ENCODE measurements at places on chromosomes 4 and X.

DNA sequence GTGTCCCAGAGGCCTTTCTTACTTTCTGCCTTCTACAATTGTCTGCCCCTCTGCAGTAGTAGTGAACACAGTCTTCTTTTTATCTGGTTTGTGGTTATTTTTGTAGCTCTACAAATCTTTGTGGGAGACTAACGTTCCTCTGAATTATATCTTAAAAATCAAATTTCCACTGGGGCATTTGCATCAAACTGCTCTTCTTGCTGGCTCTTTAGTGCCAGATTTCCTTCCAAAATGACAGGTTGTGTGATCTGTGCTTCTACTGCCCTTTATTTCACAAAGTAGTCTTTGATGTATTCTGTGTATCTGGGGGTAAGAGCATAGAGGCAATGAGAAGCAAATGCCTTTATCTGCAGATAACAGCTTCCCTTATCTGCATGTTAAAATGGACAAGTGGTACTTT is 34.5 kb downstream of the TSPAN7 start:
- no peak for DNase-seq

- DNase-seq: no peak
Measured at GRCh38 chr4:171718069-171718468, 95.1 kb upstream of the GALNTL6 start.

- DNase-seq: no peak
Measured at GRCh38 chr4:38007645-38008044, 47.4 kb downstream of the PTTG2 start.

DNA sequence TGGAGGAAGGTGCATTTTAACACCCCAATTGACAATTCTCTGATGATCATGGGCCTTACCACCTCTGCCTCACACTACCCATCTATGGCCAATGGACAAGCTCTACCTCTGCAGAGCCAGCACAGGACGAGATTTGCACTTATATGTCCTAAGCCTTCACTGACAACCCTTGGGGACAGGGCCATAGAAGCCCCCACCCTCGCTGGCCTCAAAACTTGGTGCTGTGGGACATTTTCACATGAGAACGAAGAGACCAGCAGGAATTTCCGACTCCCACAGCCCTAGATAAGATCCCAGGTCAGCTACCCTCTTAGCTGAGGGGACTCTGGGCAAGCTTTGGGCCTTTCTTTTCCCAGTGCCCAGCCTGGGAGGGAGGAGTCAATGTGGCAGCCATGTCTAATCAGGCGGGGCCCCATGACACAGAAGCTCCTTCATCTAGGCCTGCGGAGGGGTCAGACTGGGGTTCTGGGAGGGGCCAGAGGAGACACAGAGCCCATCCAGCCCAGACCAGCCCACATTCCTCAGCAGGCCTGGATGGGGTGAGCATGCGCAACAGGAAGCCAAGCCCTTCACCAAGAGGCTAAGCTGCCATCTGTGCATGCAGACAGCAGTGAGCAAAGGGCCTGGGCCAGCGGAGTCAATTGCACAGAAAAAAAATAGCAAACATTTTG is 12.1 kb downstream of the PJA1 start:
- no peak for DNase-seq

GRCh38 chr4:124686279-124686678 is 26.3 kb downstream of the ANKRD50 start:
- DNase-seq: no peak

GRCh38 chr4:185682236-185682635 is 129.8 kb downstream of the SORBS2 start:
- DNase-seq: no peak

DNA sequence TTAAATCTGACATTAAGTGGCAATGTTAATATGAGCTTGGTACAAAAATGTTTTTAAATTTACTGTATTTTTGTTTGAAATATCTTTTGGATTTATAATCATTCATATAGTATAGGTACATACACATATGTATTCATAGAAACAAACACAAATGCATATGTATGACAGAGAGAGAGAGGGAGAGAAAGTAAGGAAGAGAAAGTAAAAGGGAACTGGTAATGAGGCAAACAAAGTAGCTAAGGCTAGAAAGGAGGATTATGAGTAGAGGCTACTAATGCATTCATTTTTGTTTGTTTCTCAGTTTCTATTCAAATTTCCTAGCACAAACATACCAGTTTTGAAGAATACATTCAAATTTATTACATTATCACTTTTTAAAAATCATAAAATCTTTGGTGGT is 132.4 kb downstream of the GLRA3 start:
- no peak for DNase-seq

DNA sequence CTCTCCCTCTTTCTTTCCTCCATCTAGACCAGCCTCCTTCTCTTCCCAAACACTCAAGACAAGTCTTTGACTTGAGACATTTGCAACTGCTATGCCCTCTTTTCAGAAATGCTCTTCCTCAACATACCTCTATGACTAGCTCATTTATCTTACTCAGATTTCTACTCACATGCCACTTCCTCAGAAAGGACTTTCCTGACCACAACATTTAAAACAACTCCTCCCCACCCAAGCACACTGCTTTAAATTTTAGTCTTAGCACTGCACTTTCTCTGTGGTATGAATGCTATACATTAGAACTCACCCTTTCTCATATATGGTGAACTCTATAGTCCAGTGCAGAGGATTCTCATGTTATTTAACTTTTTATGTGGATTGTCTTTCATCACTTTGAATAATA is 28.4 kb upstream of the SULT1E1 start:
- no peak for DNase-seq

- DNase-seq: no peak
Measured at GRCh38 chr4:7687006-7687405, 252.3 kb upstream of the PSAPL1 start.

GRCh38 chrX:26778320-26778888 is 562.4 kb downstream of the MAGEB5 start:
- no peak for DNase-seq

GRCh38 chr4:2036866-2037265 is 22.3 kb upstream of the NAT8L start:
- no peak for DNase-seq

DNA sequence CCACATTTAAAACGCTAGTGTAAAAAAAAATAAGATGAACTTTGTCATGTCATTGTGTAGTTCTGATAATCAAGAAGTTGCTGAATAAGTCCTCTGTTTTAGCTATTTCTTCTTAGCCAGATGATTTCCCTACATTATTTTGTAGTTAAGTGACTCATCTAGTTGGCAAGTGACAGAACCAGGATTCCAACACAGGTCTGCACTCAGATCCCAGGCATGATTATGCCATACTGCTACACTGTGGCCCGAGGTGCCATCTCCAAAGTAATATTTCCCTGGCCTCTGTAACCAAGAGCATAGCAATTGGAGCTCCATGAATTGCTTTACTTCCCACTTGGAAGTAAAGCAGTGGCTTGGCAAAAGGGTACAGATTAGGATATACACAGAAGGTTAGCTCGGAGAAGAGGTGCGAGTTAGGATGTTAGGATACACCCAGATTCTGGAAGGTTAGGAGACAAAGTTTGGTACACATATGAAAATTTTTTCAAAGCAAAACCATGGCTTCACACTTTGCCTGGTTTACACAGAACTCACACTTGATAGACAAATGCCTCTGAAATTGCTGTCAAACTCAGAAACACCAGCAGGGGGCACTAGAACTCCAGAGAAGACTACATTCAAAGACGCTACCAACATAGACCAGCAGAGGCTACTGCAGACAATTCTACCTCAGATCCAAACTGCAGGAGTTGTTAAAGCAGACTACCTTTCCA is 41.4 kb downstream of the SRPX2 start:
- DNase-seq: peak; percentile 76

DNA sequence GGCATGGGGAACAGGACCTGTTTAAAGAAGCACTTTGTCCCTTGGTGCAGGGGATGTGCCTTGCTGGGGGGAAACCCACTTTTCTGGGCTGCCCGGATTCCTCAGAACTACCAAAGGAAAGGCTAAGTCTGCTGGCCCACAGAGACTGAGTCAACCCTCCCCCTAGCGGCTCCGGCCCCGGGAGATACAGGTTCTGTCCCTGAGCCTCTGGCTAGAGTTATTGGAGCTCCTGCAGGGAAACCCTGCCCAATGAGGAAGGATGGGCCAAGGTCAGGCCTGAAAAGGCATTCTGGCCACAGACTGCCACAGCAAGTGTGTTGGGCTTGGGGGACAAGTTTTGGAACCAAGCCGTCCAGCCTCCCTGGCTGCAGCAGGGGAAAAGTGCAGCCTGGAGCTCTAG is 490.9 kb upstream of the ACTRT1 start:
- no peak for DNase-seq

GRCh38 chrX:110056419-110056818 is 53.5 kb downstream of the TMEM164 start:
- no peak for DNase-seq

GRCh38 chrX:10922159-10922558 is 189.0 kb upstream of the HCCS start:
- no peak for DNase-seq

DNA sequence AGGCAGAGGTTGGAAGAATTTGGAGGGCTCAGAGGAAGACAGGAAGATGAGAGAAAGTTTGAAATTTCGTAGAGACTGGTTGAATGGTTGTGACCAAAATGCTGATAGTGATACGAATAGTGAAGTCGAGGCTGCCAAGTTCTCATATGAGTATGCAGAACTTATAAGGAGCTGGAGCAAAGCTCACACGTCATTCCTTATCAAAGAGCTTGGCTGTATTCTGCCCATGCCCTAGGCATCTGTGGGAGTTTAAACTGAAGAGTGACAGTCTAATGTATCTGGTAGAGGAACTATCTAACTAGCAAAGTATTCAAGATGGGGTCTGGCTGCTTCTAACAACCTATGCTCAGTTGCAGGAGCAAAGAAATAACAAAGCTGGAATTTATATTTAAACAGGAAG is 102.1 kb downstream of the PCDH18 start:
- no peak for DNase-seq

DNA sequence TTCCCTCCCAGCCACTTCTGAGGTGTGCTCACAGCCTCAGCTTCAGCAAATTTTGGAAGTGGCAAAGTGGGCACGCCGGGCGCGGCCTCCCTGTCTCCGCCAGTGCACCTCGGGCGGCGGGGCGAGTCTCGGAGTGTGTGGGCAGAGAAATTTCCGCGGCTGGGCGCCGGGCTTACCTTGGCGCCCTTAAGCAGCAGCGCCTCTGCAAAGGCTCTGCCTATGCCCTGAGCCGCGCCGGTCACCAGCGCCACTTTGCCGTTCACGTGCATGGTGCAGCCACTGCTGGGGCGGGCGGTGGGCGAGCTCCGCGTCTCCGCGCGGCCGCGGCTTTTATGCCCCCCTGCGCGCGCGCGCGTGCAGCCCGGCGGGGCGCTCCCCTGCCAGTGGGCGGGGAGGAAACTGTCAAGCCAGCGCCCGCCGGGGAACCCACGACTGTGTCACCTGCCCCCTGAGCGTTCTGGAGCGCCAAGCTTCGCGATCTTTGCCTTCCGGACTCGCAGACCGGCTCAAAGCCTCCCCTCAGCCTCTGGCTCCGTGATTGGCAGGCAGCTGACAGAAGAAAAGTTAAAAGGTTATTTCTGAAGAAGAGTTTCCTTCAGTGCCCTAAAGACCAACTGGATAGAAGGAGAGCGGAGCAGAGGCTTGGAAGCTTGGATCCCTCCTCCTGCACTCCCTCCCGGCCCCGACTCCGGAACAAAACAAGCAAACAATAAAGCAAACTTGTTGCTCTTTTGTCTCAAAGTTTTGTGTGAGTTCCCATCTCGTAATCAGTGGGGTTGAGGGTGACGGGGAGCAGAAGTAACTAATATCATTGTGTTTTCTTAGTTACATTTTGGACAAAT is at the start of gene HPGD:
HPGD (minus strand) TSS at position 306 of the 842 bp plus-strand sequence; CDS start at position 269, 37 bp downstream.
- peak; percentile 66 for DNase-seq

DNA sequence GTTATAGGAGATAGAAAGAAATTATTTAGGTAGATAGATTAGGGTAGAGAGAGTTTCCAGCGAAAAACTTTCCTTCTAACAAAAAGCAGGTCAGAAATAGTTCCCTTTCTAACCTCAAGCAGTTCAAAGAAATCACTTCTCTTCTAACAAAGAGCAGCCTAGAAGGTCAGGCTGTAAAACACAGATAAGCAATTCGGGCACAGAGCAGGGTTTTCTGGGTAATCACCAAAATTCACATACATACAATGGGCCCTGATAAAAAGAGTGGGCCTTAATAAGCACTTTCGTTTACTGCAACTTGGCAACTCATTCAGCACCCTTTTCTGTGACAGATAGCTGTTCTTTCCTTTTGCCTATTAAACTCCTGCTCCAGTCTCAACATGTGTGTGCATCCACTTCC is 13.4 kb upstream of the NAF1 start:
- no peak for DNase-seq

DNA sequence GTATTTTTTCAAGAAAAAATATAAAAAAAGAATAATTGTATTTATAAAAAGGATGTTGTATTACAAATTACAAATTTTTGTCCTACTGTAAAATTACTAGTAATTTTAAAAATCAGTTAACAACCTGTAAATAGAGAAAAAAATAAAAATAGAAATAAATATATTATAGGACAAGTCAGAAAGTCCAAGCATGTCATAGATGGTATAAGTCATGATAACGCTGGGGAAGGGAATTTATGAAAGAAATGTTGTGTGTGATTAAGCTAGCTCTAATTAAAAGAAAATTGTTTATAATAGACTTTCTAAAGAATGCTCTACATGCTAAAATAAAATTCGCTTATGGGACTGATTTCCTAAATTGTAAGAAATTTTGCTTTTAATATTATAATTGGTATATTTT is 2329.9 kb downstream of the ARAP2 start:
- no peak for DNase-seq

DNA sequence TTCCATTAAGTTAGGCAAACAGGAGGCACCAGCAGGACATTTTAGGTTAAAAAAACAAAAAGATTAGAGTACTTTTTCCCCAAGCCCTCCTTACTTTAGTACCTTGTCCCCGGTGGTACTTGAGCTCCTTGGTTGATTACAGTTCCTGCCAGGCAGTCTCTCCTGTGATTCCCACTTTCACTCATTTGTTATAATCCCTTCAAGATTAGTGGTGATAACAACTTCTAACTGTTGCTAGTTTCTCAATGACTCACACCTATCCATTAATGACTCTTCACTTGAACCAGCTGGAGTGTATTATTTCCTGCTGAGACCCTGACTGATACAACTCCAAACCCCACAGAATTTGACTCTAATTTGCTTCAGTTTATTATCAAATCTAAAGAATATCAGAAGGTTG is 765.0 kb upstream of the DIAPH2 start:
- DNase-seq: no peak

DNA sequence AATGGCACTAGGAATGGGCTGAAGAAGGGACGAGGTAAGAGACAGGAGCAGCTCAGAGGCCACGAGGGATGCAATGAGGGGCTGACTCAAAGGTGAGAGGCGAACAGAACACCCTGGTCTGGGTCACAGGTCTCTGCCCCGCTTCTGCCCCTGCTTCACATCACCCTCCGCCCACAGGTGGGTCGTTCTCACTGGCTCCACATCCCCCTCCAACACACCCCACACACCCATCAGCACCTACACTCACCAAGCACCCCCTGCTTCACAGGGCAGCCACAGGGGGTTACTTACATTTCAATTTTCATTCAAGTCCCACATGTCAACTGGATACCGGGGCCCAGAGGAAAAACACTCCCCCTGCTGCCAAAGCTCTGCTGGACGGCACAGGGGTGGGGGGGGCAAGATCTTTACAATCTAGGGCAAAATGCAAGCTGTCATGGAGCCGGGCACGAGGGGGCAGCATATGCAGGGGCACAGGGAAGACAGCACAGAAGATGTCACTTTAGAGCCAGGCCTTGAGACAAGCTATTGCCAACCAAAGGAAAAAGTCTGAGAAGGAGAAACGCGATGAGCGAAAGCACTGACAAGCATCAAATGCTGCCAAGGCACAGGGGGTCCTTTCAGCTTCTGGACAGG is 94.0 kb downstream of the AFAP1 start:
- DNase-seq: no peak

GRCh38 chr4:139450586-139450985 is 3.3 kb upstream of the RAB33B start:
- DNase-seq: no peak

Measured in NCI-H2081 (cell line).